GM10248 (cell line): ENCODE measurements at places on chromosomes 5 and 9.
A peak's percentile ranks its signal among the peaks of the same experiment; 100 is the strongest.

GRCh38 chr5:41856644-41857491, 13.4 kb downstream of the OXCT1 start:
- peak; percentile 54 for DNase-seq

- no peak for DNase-seq
Measured at GRCh38 chr9:17742067-17742466, 163.2 kb downstream of the SH3GL2 start.

DNA sequence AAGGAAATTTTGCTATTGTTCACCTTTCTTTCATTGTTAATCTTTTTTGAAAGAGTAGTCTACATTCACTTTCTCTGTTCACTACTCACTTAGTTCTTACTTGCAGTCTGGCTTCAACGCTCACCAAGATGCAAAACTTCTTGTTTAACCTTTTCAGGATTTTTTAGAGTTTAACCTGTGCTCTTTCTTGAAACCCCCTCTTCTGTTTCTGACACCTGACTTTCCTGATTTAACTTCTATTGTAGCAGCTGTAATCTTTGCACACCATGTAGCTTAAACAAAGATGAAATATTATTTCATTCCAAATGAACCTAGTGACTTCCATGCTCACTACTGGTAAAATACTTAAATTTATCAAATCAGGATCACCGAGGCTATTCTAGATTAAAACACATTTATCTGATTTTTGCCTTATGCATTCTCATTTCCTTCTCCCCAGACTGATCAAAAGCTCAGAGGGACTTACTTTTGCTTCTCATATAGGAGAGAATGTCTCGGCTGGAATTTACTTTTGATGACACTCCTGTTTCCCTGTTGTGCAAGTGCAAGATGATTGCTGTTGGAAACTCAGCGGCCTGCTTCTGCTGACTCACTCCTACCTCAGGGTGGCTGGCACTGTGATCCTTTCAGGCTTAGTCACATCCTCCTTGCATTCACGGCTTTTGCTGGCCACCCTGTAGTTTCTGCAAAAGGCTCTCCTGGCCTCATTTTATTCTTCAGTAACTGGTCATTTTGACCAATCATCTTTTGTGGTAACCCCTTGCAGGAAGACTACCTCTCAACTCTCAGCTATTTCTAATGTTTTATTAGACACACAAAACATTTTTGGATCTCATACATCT, 109.3 kb upstream of the IFNE start:
- no peak for DNase-seq

- no peak for DNase-seq
Measured at GRCh38 chr5:86837610-86838009, 219.9 kb downstream of the COX7C start.

- DNase-seq, result peak; percentile 40
Measured at GRCh38 chr5:129460936-129461710, 1.0 kb downstream of the ADAMTS19 start.

- no peak for DNase-seq
Measured at GRCh38 chr5:148146487-148146886, 21.9 kb upstream of the SPINK14 start.

- DNase-seq, result no peak
Measured at GRCh38 chr9:268616-269015, 54.0 kb downstream of the DOCK8 start.

- DNase-seq, result no peak
Measured at GRCh38 chr9:124855566-124855943, 2.3 kb downstream of the WDR38 start.

- no peak for DNase-seq
Measured at GRCh38 chr9:107733523-107733894, 243.9 kb upstream of the KLF4 start.

DNA sequence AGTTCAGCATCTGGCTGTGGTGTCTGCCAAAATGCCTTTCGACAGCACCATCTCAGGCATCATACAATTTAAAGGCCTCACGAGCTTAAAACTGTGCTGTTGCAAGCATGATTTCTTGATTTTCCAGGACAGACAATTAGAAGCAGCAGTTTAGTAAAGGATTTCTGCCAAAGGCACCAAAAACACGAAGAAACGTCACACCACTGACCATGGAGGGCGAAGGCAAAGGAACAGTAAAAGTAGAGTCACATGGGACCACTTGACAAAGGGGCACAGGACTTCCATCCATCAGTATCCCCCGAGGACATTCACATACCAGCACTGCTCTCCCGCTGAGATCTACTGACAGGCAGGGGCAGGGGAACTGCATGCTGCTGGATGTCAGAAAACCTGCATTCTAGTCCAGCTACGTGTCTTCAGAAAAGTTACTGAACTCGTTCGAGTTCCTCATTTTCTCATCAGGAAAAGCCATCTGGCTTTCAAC, 70.4 kb upstream of the FBXW11 start:
- DNase-seq, result no peak

- no peak for DNase-seq
Measured at GRCh38 chr5:72494623-72495124, 12.5 kb downstream of the ZNF366 start.

GRCh38 chr5:155556700-155557099, 543.1 kb downstream of the KIF4B start:
- DNase-seq, result no peak

GRCh38 chr5:58133631-58134296, 326.1 kb downstream of the PLK2 start:
- DNase-seq, result no peak

- DNase-seq, result no peak
Measured at GRCh38 chr5:63700241-63700640, 262.0 kb downstream of the HTR1A start.

- no peak for DNase-seq
Measured at GRCh38 chr5:38707352-38708210, 138.2 kb upstream of the OSMR start.

GRCh38 chr5:10323588-10324488, 16.1 kb upstream of the CMBL start:
- no peak for DNase-seq

GRCh38 chr5:134524272-134524825, 1.1 kb upstream of the JADE2 start:
- peak; percentile 67 for DNase-seq

- no peak for DNase-seq
Measured at GRCh38 chr5:65854925-65855324, 71.5 kb upstream of the ERBIN start.

DNA sequence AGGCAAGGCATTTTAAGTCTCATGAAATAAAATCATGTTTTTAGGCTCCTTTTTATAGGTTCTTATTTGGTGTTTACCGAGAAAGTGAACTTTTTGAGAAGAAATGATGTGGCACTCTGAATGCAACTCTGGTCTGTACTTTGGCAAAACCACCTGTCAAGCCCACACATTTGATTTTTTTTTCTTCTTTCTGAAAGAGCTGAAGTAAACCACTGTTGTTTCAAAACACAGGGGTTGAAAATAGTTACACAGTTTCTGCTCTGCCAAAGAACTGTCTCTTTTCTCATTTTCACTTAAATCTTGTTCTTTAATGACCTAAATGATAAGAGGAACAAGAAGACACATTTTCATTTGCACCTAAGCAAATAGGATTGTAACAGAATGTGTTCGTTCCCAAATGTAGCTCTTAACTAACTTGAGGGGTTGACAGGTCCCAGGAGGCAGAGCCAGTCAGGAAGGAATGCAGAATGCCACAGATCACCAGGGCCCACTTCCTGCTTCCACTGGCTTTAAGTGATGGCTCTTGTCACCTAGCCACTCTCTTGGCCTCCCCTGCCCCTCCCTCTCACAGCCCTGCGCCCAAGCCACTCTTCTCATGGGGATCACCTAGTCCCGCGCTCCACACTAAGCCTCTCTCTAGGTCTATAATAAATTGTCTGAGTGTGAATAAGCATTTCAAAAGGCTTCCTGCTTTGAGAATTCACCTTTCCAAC, 47.3 kb downstream of the MED27 start:
- DNase-seq, result peak; percentile 45

DNA sequence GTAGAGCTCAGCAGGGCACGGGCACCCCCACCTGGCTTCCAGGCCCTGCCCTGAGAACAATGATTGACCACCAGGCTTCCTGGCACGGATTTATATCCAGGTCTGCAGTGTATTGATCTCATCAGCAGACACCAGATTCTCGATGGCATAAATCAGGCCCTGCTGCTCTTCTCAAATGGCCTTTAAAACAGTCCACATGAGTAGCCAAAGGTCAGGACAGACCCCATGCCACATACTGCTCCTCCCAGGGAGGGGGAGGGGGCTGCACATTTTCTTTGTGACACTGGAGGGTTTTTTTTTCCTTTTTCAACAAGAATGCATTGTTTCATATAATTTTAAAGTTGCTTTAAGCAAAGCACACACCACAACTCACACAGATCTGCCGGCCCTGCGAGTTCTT, 85.4 kb downstream of the SEMA4D start:
- DNase-seq, result no peak

DNA sequence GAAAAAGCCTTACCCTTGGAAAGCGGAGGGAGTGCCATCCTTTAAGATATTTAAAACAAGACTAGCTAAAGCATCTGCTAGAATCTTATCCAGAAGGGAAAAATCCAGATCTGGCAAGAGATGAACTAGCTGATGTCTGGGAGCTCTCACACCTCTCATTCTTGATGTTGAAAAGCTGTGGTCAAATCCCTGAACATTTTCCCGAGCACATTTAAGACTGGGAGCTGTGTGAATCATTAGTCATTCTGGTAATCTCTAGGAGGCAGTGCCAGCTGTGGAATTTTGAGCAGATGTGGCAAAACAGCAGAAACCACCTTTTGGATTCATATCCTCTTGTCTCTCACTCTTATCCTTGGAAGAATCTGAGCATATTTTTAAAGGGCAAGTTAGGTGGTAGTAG, 218.0 kb downstream of the MAN2A1 start:
- no peak for DNase-seq

- DNase-seq, result no peak
Measured at GRCh38 chr9:127422133-127422782, 1.9 kb upstream of the ZNF79 start.
